SJCRH30 (cell line): ENCODE measurements at places on chromosomes 11 and 22. TPM values are rescaled to one million over a fixed set of nuclear protein-coding genes. Genes with fewer than 3 reads are reported as not detected.

DNA sequence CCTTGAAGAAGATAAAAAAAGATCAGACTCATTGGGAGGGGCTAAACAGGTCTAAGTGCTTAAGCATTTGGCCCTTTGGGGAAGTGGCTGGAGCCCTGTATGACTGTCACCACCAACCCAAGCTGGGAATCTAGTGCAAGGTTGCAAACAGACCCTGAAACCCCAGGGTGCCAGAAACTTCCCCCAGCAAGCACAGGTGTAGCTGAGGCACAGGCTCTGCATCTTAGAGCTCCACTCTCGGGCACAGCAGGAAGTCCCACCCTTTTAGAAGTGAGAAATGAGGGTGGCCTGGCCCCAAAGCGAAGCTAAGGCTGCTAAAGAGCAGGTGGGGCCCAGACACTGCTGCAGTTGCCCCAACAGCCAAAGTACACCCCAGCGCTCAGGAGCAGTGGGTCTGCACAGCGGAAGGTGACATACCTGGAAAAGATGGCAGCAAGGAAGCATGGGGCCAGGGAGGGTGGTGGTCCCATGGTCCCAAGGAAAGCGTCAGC, 5.8 kb upstream of the KDM2A start:
- H3K27ac ChIP-seq, result no peak overlapping the region
- no peaks in the 10 kb centered on the region for H3K36me3 ChIP-seq
- DNase-seq, result no peak
- H3K27me3 ChIP-seq, result no peaks in the 10 kb centered on the region

SHISA8 gene
- total RNA-seq, result not detected in 2 replicates

GRCh38 chr11:65501472-65502273, 2.8 kb downstream of the MALAT1 start:
- H3K27me3 ChIP-seq, result no peaks in the 10 kb centered on the region
- no peak overlapping the region for H3K27ac ChIP-seq
- peak overlapping the region; percentile 73 for H3K4me3 ChIP-seq
- H3K36me3 ChIP-seq, result peaks cover 66% of the 10 kb centered on the region
- H3K4me1 ChIP-seq, result peaks cover 12% of the 10 kb centered on the region; the same call in 1 of the 2 replicates
- no peak for DNase-seq

DNA sequence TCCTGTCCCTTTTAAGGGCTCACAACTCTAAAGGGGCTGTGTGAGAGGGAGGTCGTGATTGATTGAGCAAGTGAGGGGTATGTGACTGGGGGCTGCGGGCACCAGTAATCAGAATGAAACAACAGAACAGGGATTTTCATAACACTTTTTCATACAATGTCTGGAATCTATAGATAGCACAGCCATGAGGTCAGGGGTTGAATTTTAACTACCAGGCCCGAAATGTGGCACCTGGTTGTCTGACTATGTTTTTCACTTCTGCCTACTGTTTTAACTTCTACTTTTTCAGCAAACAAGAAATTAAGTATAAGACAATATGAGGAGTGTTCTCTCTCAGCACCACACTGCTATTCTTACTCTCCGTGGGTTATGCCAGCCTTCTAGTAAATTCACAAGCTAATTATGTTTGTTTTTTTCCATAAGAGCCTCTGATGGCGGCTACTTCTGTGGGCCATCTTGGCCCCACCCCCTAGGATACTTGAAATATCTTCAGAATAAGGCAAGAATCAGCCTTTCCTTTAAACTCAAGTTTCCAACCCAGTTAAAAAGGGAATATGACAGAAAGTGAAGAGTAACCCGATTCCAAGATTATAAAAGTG, 552.8 kb upstream of the CHORDC1 start:
- no peaks in the 10 kb centered on the region for H3K36me3 ChIP-seq
- no peaks in the 10 kb centered on the region for H3K4me1 ChIP-seq
- no peaks in the 10 kb centered on the region for H3K27me3 ChIP-seq
- H3K4me3 ChIP-seq, result no peak overlapping the region

MMP27 gene
- not detected in 2 replicates for total RNA-seq

DNA sequence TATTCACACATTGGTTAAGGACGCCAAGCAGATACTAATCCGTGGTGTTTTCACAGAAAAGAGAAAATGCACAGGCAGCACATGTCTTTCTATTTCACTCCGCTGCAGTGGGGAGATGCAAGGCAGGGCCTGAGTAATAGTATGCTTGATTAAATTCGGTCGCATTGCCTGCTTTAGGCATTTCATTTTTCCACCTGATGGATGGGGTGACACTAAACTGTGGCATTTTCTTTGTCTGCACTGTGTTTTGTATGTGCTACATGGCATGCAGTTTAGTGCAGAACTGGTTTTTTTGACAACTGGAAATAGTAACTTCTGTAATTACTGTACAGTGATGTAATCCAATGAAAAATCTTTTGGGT, 94.9 kb downstream of the SLC17A6 start:
- H3K4me3 ChIP-seq, result peak overlapping the region; percentile 51
- no peaks in the 10 kb centered on the region for H3K36me3 ChIP-seq
- peak overlapping the region; percentile 69 for H3K27ac ChIP-seq
- H3K4me1 ChIP-seq, result no peaks in the 10 kb centered on the region

DNA sequence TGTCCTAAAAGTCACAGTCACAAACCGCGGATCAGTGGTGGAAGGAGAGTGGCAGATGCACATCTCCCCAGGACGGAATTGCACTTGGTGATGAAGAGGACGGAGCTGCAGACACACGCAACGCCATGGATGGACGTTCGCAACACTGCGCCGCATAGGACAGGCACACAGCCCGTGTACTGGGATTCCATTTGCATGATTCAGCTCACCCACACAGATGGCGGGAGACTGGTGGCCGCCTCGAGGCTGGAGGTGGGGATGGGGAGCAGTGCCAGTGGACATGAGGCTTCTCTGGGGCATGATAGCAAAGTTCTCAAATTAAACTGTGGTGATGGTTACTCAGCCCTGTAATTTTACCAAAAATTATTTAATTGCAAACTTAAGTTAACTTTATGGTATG, 37.4 kb downstream of the DUSP8 start:
- 0 out of 2 replicates have a peak, but pooled peaks cover 3% of the 10 kb centered on the region for H3K27me3 ChIP-seq
- no peaks in the 10 kb centered on the region for H3K4me1 ChIP-seq
- no peak for DNase-seq
- H3K27ac ChIP-seq, result no peak overlapping the region
- no peak overlapping the region for H3K4me3 ChIP-seq

DNA sequence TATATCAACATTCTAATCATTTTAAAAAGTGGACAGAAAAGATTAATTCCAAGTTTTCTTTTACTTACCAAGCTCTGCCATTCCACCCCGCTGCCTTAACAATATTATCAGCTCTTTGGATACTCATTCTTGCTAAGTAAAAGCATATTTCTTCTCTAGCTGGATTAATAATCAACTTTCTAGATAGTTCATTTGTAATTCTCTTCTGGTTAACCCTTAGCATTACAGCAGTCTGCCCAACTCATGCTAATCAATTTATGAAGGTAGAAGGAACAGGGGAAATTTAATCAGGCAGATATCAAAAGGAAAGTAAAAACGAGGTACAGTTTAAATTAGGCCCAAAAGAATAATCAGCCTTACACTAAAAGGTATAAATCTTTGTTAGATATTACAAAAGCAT, 41.0 kb upstream of the SOX6 start:
- no peaks in the 10 kb centered on the region for H3K36me3 ChIP-seq
- no peak overlapping the region for H3K4me3 ChIP-seq
- no peaks in the 10 kb centered on the region for H3K4me1 ChIP-seq
- DNase-seq, result no peak
- H3K27me3 ChIP-seq, result no peaks in the 10 kb centered on the region

DNA sequence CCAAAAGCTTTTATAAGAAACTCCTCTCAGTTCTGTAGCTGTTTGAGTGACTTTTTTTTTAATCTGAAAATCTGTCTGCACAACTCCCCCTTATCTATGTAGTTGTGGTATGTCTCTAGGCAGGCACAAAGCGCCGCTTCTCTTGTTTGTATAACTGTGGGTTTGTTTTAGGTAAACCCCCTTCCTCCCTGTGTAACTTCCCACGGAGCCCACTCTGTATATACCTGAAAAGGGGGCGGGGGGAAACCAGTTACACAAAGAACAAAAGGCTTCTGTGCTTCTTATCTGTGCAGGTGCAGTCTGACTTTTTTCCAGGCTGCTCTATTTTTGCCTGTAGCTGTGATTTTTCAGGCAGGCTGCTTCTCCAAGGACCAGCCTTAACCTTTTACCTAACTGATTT, 13.2 kb downstream of the OR10AG1 start:
- H3K27ac ChIP-seq, result no peak overlapping the region
- H3K4me3 ChIP-seq, result no peak overlapping the region
- H3K36me3 ChIP-seq, result no peaks in the 10 kb centered on the region
- no peaks in the 10 kb centered on the region for H3K4me1 ChIP-seq
- H3K27me3 ChIP-seq, result no peaks in the 10 kb centered on the region

TSPO gene
- 0.89 and 1.9 TPM in 2 replicates for total RNA-seq

DNA sequence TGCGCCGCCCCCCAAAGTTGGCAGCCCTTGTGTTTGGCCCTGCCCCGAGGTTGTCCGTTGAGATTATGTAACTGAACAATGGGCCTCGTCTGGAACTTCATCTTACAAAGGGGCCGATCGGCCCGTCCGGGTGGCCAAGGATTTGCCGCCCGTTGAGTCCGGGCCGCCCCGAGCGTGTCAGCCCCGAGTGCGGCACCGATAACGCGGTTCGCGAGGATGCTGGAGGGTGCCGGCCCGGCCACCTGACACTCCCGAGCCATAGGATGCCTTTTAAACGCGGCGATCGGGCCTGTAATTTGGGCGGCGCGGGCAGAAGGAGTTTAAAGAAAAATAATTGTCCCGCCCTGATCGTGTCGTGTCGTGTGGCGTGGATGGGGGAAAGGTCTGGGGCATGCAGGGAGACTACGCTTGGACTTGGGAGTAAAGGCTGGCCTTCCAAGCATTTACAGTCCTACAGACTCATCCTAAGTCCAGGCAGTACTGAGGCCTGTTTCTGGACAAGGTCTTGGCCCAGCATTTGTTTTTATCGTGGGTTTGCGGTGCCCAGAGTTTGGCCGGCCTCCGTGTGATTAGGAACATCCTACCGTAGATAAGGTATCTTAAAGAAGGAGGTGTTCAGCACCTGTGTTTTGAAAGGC, 1.3 kb downstream of the WEE1 start:
- H3K4me1 ChIP-seq, result peaks cover 26% of the 10 kb centered on the region
- peak overlapping the region; percentile 79 for H3K4me3 ChIP-seq
- peaks cover 46% of the 10 kb centered on the region for H3K36me3 ChIP-seq
- H3K27me3 ChIP-seq, result no peaks in the 10 kb centered on the region
- H3K27ac ChIP-seq, result peak overlapping the region; percentile 57
- peak; percentile 60 for DNase-seq

DNA sequence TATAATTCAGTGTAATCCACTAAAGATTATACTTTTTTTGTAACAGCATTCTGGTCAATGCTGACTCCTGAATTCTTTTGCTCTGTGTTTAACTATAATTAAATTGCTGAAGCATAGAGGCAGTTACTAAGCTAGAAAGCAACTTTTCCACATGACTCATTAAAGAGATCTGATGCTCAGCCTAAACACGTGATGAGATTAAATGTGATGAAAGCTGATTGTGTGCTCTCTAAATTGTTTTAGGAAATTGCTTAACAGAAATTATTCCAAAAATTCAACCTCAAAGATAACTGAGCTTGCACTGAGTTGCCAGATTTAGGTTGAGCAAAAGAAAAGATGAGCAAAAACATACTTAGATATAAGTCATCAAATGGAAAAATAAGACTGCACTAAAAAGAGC, 1033.6 kb downstream of the FAM181B start:
- no peak overlapping the region for H3K4me3 ChIP-seq
- H3K4me1 ChIP-seq, result no peaks in the 10 kb centered on the region
- no peaks in the 10 kb centered on the region for H3K27me3 ChIP-seq

DNA sequence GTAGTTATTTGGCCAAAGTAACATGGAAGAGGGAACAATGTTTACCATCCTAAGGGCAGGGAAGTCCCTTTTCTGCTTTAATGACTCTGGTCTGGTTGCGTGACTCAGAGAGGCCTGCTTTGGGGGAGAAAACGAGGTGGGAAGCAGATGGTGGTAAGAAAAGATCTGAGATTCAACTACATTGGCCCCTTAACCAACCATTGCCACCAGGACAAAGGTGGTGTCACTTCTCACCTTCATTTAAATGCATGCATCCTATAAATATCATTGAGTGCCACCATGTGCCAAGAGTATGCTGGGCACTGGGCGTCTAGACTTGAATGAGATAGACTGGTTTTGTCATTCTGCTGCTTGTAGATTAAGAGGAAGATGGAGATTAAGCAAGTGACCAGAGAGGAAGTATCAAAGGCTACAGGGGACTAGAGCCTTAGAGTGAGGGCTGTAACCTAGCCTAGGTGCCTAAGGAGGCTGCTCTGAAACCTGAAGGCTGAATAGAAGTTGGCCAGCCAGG, 3.6 kb upstream of the SORL1 start:
- no peaks in the 10 kb centered on the region for H3K36me3 ChIP-seq
- H3K4me1 ChIP-seq, result no peaks in the 10 kb centered on the region
- H3K4me3 ChIP-seq, result no peak overlapping the region
- no peak for DNase-seq
- no peak overlapping the region for H3K27ac ChIP-seq

GRCh38 chr11:72413914-72414628, 20.3 kb downstream of the CLPB start:
- H3K27me3 ChIP-seq, result no peaks in the 10 kb centered on the region
- no peaks in the 10 kb centered on the region for H3K36me3 ChIP-seq
- no peak overlapping the region for H3K27ac ChIP-seq
- H3K4me1 ChIP-seq, result peaks cover 5% of the 10 kb centered on the region
- no peak overlapping the region for H3K4me3 ChIP-seq

SPCS2 gene
- total RNA-seq, result 61.3 and 77.8 TPM in 2 replicates

DNA sequence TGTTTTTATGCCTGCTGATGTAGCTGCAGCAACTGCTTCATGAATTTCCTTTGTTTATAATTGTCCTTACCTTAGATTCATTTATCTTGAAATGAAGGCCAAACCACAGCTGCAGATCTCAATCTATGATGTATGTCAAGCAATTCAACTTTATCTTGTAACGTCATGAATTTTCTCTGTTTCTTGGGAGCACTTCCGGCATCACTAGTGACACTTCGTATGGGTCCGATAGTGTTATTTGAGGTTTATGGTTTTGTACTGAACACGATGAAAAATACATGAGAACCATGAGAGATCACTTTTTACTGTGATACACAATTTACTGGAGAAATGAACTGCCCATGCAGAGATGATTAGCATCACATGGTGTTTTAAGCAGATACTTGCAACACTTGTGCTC, 98.5 kb downstream of the CSTPP1 start:
- no peak overlapping the region for H3K4me3 ChIP-seq
- H3K36me3 ChIP-seq, result no peaks in the 10 kb centered on the region
- no peak for DNase-seq
- no peaks in the 10 kb centered on the region for H3K4me1 ChIP-seq

KIF18A gene
- 34.1 and 45.0 TPM in 2 replicates for total RNA-seq

- no peak overlapping the region for H3K4me3 ChIP-seq
- H3K36me3 ChIP-seq, result no peaks in the 10 kb centered on the region
- no peak overlapping the region for H3K27ac ChIP-seq
- H3K27me3 ChIP-seq, result no peaks in the 10 kb centered on the region
These were observed 74.4 kb downstream of the SLC1A2 start for GRCh38 chr11:35344681-35345574.
